Smooth muscle cell of bladder (primary cell): ENCODE measurements at places on chromosomes 4 and X. TPM values are rescaled to one million over a fixed set of nuclear protein-coding genes. Genes with fewer than 3 reads are reported as not detected.

EGFL6 gene
- total RNA-seq = 0.28 and 1.00 TPM in 2 replicates

DYNLT3 gene
- 43.7 and 47.8 TPM in 2 replicates for total RNA-seq

NPY5R gene
- not detected in 2 replicates for total RNA-seq

DCX gene
- not detected in 2 replicates for total RNA-seq

CSAG2 gene
- total RNA-seq = not detected in 2 replicates

CPZ gene
- 14.5 and 44.8 TPM in 2 replicates for total RNA-seq

MAGEA4 gene
- not detected in 2 replicates for total RNA-seq

NFXL1 gene
- total RNA-seq = 4.6 and 5.9 TPM in 2 replicates

TMEM31 gene
- 0.14 TPM in 1 of 2 replicates, not detected in the other for total RNA-seq

GDPD2 gene
- not detected in 2 replicates for total RNA-seq

EVC gene
- 34.8 and 36.8 TPM in 2 replicates for total RNA-seq

EDA gene
- 0.14 and 0.18 TPM in 2 replicates for total RNA-seq

GAGE12H gene
- total RNA-seq = not detected in 2 replicates

VCX3B gene
- total RNA-seq = not detected in 2 replicates

ADAMTS3 gene
- total RNA-seq = 2.5 and 3.8 TPM in 2 replicates

FGA gene
- total RNA-seq = not detected in 2 replicates

TRIML1 gene
- total RNA-seq = not detected in 2 replicates
